Stimulated activated CD4-positive, alpha-beta T cell treated with anti-CD3 and anti-CD28 coated beads, Interleukin-1b, Interleukin-23, amount 100 ng/mL, for 1 hour (primary cell): ENCODE measurements at places on chromosomes 3 and 15.
A peak's percentile ranks its signal among the peaks of the same experiment; 100 is the strongest.

DNA sequence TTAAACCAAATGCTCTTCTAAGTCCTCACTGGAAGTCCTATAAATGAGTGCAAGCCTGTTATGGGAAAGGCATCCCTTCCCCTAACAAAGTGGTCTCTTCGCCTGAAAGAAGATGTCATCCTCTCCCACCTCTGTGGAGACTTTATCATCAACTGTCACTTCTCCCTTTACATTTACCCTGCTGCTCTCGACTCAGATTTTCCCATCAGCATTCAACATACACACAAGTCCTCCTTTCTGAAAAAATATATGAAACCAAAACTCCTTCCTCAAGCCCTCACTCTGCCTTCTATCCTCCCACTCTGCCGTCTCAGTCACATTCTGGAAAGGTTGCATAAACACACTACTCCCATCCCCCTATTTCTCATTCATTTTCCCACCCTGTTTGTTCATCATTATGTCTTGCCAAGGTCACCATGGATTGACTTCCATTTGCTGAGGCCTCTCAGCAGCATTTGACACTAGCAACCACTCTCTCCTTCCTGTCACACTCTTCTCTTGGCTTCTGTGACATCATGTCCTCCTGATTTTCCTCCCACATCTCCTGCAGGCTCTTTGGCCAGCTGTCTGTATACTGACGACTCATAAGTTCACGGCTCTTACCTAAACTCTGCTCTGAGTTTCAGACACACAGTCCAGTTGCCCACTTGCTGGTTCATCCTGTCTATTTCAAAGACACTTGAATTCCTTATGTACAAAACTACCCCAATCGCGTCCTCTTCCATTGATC lies 70.3 kb upstream of the SMAD3 start:
- DNase-seq: no peak

GRCh38 chr3:168030577-168030976 lies 65.1 kb downstream of the GOLIM4 start:
- no peak for DNase-seq

- DNase-seq: no peak
Measured at GRCh38 chr3:159765030-159765859, 223.4 kb upstream of the IL12A start.

DNA sequence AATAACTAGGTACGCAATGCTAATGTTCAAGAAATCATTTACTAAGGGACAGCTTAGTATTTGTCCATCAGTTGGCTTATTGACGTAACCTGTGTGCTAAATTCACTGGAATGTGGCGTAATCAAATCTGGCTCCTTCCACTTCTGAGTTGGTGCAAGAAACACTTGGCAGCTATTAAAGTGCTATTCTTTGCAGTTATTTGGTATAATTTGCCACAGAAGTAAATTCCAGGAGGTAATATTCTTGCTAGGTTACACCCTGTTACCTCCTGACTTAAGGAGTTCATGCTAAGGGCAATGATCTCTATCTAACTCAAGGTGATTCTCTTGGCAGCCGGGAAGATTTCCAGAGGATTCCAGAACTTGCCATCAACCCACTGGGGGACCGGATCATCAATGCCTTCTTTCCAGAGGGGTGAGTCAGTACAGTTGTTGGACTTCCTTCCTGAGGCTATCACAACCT lies 25.5 kb downstream of the CHP1 start:
- DNase-seq: no peak

GRCh38 chr3:184354121-184354728 lies 7.2 kb downstream of the CLCN2 start:
- peak; percentile 68 for DNase-seq

GRCh38 chr3:148757238-148758215 lies 59.8 kb downstream of the AGTR1 start:
- DNase-seq: no peak

- DNase-seq: no peak
Measured at GRCh38 chr3:166177130-166177529, 339.9 kb upstream of the BCHE start.

DNA sequence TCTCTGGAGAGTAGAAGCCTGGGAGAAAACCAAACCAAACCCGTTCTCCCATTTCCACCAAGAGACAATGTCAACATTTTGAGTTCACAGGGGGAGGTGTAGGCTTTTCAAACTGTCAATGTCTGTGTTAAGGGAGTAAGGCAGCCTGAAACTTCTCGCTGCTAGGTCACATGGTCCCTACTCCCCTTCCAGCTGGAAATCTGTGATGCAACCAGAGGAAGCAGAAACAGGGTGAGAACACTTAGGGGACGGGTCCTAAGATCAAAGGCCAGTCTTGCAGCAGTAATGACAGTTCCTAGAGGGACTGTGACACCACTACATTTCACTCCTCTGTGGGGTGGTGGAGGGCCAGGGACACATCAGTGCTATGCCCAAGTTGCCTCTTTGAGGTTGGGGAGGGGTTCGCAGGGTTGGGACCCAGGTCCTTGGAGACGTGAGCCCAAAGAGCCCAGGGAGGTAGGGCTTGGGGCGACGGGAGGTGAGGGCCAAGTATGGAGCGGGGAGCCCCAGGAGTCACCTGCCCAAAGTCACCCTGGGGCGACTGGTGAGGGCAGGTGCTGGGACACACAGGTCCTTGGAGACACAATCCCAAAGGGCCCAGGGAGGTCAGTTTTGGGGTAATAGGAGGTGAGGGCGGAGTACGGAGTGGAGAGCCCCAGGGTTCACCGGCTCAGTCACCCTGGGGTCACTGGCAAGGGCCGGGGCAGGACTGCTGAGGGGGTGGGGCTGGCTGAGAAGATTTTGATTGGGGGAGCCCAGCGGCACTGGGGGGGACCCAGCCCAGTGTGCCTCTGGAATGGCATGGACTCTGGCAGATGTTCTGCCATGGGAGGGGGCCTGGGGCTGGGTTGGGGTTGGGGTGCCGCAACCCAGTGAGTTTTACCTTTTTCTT lies 582 bp downstream of the GOLGA6L2 start:
- DNase-seq: no peak

- no peak for DNase-seq
Measured at GRCh38 chr15:90294601-90295269, 29.3 kb downstream of the NGRN start.

DNA sequence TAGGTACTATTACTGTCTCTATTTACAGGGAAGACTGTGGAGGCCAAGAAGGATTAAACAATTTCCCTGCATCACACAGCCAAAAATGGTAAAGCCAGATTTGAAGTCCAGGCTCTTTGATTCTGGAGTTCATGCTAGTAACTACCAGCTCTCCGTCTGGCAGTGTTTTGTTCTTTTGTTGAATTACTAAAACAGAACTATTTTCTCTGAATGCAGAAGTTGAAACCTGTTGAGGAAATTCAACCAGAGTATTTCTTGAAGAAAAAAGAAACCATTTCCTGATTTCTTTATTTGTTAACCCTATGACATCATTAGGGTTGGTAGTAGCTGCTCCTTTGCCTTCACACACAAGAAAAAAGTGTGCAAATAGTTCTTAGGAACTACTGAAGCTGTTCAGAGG lies 34.3 kb downstream of the CRTC3 start:
- DNase-seq: no peak

GRCh38 chr15:78977091-78977571 lies 32.3 kb upstream of the CTSH start:
- DNase-seq: no peak

DNA sequence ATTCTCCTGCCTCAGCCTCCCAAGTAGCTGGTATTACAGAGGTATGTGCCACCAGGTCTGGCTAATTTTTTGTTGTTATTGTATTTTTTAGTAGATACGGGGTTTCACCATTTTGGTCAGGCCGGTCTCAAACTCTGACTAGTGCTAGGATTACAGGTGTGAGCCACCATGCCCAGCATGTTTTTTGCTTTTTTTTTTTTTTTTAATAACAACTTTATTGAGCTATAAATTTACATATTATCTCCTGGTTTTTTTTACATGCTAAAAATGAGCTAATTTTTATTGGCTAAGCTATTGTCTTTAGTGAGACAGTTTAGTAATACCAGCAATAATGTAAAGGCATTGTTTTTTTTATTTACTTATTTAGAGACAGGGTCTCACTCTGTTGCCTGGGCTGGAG lies 105.2 kb downstream of the PDE8A start:
- no peak for DNase-seq

GRCh38 chr15:34644061-34644460 lies 60.6 kb upstream of the GOLGA8B start:
- no peak for DNase-seq

GRCh38 chr3:111548092-111548491 lies 6.1 kb downstream of the CD96 start:
- DNase-seq: no peak

- DNase-seq: no peak
Measured at GRCh38 chr3:177169936-177170722, 27.2 kb downstream of the TBL1XR1 start.

- peak; percentile 25 for DNase-seq
Measured at GRCh38 chr3:187743195-187744141, 1.8 kb downstream of the BCL6 start.

GRCh38 chr15:78564743-78565096 lies 600 bp upstream of the CHRNA5 start:
- DNase-seq: no peak

GRCh38 chr15:40048211-40048792 lies 9.3 kb upstream of the SRP14 start:
- no peak for DNase-seq

DNA sequence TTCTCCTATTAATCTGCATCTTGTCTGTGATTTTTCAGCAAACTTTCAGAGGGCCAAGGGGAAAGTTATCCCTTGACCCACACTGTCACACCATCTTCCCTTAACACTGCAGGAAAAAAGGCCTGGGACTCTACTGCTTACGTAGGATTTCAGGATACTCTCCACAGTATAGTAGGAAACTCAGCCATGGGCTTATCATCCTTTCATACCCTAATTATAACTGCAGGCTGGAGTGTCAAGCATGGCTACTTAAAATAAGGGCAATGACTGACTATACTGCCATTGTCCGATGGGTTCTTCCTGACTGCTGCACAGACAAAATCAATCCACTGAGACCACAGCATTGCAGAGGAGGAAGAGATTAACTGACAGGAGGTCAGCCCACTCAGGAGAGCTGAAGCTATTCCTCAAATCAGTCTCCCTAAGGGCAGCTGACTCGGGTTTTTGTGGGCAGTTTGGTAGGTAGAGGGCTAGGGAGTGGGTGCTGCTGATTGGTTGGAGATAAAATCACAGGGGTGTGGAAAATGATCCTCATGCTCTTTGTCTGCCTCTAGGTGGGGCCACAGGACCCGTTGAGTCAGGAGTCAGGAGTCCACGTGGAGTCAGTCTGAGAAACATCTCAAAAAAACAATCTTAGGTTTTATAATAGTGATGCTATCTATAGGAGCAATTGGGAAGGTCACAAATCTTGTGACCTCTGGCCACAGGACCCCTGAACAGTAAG lies 118.2 kb upstream of the STRIT1 start:
- DNase-seq: no peak

DNA sequence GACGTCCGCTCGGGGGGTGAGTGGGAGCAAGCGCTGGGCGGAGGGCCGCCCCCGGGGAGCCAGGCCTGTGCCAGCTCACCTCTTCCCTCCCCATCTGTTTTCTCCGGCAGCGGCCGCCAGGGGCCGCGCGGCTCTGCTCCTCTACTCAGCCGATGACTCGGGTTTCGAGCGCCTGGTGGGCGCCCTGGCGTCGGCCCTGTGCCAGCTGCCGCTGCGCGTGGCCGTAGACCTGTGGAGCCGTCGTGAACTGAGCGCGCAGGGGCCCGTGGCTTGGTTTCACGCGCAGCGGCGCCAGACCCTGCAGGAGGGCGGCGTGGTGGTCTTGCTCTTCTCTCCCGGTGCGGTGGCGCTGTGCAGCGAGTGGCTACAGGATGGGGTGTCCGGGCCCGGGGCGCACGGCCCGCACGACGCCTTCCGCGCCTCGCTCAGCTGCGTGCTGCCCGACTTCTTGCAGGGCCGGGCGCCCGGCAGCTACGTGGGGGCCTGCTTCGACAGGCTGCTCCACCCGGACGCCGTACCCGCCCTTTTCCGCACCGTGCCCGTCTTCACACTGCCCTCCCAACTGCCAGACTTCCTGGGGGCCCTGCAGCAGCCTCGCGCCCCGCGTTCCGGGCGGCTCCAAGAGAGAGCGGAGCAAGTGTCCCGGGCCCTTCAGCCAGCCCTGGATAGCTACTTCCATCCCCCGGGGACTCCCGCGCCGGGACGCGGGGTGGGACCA lies 632 bp upstream of the CRELD1 start:
- peak; percentile 63 for DNase-seq

- no peak for DNase-seq
Measured at GRCh38 chr3:158685159-158685558, 12.7 kb upstream of the LXN start.
